Cortex of kidney (tissue), 1 donor: ENCODE measurements at places on chromosomes 6 and 20.

- DNase-seq: no peak
Observed at GRCh38 chr6:158517581-158517980, 42.3 kb upstream of the TMEM181 start.

DNA sequence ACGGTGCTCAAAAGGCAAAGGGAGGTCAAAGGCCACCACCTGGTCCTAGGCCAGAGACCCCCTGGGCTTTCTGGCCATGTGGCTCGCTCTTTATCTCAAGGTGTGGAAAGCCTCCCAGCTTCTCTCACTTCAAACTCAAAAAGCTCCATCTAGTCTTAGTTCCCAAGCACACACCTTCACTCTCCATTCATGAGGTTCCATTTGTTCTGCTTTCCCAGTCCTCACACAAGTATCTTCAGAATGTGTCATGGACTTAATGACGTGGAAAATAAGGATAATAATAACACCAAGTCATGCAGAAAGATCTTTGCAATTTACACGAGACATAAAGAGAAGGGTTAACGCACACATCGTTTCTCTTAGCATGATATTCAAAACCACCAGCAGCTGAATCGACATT is 219.3 kb downstream of the GMDS start:
- no peak for DNase-seq

DNA sequence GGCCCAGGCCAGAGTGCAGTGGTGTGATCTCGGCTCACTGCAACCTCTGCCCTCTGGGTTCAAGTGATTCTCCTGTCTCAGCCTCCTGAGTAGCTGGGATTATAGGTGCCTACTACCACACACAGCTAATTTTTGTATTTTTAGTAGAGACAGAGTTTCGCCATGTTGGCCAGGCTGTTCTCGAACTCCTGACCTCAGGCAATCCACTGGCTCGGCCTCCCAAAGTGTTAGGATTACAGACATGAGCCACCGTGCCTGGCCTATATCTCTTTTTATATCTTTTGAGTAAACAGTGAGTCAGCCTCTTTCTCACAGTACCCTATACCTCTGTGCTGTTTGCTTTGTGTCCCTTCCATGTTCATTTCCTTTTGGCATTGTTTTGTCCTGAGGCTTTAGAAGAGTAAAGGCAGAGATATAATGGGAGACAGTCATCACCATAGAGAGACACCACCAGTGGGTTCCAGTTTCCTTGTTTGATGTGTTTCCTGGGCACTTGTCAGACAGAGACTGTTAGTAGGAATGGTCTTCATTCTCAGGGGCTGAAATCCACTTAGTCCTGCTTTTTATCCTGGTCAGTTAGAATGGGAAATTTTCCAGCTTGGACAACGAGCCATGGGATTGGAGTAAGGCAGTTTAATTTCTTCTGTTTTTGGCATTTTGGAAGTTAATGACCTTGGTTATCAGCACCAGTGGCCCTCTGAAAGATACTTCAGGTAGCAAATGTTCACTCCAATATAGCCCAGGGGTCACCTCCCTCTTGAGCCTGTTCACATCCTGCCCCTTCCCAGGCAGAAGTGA is 32.2 kb upstream of the ASXL1 start:
- DNase-seq: no peak

DNA sequence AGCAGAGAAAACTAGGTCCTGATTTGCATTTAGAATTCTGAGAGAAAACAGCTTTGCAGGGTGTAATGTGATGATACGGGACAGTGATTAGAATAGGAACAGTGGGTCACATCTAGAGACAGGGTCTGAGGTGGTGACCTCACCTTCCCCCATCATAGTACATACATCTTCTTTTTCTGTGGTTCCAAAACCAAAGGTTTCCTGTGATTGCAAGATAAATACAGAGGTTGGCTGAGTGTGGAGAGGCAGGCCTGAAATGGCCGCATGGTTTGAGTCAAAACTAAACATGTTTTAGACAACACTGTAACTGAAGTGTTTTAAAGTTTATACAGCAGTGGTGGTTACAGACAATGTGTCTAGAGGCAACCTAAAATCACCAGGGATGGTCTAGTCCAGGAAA is 10.4 kb upstream of the NT5DC1 start:
- DNase-seq: no peak
